ENCODE measurements at places on chromosomes 3 and 15. TPM values are rescaled to one million over a fixed set of nuclear protein-coding genes. Genes with fewer than 3 reads are reported as not detected.

DNA sequence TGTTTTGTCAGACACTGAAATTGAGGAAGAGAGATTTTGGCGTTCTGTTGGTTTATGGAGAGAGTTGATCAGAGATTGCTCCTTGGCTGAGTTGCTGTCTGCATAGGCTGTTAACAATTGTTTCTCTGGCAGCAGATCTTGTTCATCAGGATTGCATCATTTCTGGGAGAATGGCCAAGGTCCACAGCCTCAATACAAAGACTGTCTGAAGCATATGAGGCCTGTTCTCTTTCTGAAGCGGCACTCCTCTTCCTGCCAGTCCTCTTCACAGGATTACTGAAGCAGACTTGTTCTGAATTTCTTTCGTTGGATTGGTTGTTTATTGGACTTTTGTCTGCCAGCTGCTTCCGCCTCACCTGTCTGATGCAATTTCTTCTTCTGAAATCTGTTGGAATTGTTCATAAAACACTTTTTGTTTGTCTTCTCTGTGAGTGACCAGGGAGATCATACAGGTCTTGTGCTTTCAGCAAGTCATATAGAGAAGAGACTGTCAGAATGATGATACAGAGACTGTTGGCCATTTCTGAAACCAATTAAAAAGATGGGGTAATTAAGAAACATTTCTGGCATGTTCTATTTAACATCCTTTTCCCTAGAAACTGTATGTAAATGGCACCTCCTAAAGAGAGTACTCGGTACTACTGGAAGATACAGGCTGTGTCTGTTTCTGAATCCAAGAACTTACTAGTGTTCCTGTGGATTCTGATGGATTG is 25.5 kb downstream of the SETD5 start:
- peak; percentile 85 for DNase-seq

DNA sequence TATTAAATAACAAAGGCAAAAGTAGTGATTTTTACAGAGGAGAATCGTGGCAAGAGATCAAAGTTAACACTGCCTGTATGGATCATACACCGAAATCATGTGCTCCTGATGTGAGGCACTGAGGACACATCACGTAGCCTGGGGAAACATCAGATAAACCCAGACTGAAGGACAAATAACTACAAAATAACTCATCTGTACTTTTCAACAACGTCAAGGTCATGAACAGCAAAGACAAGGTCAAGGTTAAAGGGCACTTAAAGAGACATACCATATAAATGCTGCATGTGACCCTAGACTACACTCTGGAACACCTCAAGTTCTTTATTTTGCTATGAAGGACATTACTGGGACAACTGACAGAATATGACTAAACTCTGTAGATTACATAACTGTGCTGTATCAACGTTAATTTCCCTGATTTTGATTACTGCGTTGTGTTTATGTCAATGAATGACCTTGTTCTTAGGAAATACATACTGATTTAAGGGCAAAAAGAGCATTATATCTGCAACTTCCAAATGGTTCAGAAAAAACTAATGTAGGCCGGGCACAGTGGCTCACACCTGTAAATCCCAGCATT is 48.1 kb downstream of the CHSY1 start:
- no peak for DNase-seq

- DNase-seq = no peak
Measured at GRCh38 chr3:19645093-19645492, 288.9 kb downstream of the EFHB start.

CCR3 gene
- total RNA-seq = not detected

DNA sequence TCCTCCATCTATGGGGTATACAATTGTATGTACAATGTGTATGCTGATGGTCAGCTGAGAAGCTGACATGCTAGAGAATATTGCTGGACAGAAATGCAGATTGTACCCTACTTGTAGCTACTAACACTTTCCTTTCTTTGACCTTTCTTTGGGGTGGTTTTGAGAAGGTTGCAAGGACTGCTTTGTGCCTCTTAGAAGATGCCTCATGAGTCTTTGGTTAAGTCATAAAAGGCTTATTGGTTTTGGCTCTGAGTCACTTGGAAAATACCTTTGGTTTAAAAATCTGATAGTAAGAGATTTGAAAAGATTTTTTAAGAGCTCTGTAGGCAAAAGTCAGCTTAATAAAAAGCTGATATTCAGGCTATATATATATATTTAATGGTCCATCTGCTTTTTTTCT is 71.5 kb downstream of the ZMAT3 start:
- no peak for DNase-seq
